Substantia nigra (tissue), 51 donors: ENCODE measurements at places on chromosomes 12 and 14.

- DNase-seq, result no peak
These were observed 72.2 kb downstream of the DENND5B start for GRCh38 chr12:31518680-31519227.

DNA sequence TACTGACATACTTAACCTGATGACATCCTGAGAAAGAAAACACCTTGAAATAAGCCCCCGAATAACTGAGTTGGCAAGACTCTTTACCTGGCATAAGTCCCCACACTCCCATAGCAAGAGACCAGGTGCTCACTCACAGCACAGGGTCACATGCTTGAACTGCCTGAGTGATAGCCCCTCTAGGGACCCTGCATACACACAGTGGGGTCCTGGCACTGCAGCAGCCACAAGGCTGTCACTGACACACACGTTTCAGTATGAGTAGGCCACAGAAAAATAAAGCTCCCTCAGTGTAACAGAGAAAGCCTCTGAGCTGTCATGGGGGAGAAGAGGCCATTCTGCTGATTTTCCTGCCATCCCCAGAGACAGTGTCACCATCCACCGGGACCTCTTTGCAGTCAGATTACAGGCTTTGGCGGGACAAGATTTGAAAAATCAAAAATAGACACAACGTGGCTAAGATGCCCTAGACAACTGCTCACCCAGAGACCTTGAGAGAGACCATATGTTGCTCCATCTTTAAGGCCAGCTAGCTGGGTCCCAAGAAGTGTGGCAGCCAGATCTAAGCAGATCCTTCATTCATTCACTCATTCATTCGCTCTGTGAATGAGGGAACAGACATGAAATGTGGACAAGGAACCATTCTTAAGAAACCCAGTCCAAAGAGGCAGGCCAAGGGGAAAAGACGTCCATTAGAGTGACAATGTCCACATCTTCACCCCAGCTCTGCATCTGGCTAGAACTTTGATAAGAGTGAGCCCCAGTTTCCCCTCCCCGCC, 1.6 kb downstream of the SCARB1 start:
- DNase-seq, result no peak

DNA sequence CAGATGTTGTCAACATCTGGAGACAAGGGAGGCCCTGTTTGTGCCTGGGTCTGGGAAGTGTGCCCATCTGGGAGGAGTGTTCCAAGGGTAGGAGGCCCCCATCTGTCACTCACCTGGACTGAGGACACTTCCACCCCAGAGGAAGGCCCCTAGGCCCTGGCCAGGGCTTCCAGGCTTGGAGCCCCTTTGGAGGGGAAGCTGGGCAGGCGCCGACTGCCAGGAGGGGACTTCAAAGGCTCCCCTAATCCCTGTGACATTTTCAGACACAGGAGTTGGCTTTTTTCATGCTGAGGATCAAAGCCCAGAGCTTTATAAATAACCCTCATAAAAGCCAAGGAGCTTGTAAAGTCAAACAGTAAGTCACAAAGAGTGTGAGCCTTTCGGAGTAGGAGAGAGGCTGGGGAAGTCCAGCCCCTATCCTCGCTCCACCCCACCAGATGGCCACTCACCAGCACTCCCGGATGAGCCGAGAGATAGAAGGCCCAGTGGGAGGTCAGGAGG, 17.6 kb upstream of the FAM222A start:
- DNase-seq, result no peak

DNA sequence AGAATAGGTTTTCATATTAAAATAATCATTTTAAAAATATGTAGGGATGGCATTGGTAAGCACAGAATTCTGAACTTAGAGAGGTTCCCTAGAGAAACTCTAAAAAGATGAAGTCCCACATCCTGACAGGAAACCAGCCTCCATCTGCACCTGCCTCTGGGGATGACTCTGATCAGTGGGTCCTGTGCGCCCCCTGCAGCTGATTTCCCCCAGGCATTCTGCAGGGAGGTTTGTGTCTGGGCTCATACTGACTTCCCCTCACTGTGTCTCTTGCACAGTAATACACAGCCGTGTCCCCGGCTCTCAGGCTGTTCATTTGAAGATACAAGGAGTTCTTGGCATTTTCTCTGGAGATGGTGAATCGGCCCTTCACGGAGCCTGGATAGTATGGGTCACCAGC, 602.9 kb downstream of the TMEM121 start:
- DNase-seq, result no peak

GRCh38 chr12:56677680-56678079, 10.4 kb downstream of the PTGES3 start:
- no peak for DNase-seq

DNA sequence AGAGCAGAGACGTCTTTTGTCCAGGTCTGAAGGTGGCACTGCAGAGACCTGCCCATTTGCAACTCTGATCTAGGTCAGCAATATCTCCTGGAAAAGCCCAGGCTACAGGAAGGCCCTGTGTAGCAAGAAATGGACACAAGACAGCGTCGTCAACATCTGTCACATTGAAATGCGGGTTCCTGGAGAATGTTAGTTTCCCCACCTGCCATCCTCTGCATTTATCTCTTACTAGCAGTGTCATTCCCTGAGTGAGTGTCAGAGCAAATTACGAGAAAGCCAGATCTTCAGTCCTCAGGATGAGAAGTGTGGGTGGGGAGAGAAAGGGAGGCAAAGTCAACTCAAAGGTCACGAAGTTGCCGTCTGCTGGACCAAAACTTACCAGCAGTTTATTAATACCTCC, 27.4 kb upstream of the FLVCR2 start:
- no peak for DNase-seq

- peak; percentile 75 for DNase-seq
These were observed 69.7 kb downstream of the WDR20 start for GRCh38 chr14:102209224-102209966.

GRCh38 chr12:113136990-113137511, 1.5 kb upstream of the RASAL1 start:
- no peak for DNase-seq

DNA sequence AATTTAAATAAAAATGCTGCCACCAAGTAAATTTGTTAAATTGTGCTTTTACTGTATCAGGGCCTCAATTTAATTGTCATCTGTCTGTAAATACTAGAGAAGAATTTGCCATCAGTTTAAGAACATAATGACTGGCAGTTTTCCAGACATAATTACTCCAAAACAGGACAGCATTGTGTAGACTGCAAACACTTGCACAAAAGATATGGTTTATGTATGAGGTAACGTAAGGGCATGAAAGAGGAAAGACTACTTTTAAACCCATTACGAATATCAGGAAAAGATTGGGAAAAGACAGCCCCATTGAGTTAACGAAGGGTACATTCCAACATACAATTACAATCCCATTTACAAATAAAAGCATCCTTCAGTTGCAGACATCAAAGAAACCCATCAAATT, 59.8 kb upstream of the KRR1 start:
- no peak for DNase-seq

DNA sequence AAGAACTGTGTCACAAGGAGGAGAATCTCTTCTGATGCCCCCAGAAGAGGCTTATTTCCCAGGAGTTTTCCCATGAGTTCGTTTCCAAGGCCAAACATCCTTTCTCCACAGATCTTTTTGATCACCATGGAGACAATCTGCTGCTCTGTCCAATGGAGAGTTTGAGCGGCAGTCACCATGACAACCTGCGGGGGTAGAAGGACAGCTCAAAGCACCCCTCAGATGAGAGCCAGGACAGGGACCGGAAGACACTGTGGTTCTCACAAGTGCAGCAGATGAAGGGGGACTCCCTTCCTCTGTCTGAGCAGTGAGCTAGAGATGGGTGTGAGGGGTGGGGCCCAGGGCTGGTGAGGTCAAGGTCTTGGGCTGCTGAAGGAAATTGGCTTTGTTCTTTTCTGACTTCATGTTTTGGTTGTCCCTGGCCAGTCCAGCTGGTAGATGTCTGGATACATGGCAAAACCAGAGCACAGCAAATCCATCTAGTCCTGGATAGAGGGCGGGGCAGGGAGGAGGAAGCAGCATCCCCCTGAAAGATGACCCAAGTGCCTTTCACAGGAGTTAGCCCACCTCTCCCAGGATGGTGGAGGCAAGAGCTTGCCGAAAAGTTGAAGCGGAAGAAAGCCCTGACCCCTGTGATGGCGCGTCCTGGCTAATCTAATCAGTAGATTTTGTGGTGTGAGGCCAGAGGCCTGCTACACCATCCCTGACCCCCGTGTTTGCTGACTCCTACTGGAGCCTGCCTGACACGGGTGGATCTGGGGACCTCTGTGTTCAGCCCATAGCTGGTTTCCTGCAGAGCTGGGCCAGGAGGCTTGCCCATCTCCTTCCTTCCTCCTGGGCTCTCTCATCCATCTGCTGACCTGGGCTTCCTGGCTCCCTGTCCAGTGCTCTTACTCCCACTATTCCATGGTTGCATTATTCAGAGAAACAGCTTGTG, 24.4 kb downstream of the DHRS2 start:
- DNase-seq, result no peak

DNA sequence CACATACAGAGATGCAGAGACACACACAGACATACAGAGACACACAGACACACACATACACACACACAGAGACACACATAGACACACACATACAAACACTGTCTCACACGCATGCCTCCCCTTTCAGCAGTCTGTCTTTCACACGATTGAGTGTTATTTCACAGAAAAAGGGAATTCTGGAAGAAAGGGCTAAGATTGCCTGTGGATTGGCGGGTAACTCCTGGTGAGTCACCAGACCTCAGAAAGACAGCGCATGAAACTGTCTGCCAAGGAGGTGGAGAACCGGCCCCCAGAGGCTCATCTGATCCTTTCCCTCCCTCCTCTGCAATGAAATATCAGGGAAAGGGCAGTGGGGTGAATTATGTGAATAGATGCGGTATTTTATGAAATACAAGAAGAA, 127.2 kb upstream of the GSC start:
- DNase-seq, result no peak

- DNase-seq, result no peak
These were observed 4.9 kb upstream of the LRIG3 start for GRCh38 chr12:58925111-58925611.
